ENCODE measurements at places on chromosomes 16 and 17.

DNA sequence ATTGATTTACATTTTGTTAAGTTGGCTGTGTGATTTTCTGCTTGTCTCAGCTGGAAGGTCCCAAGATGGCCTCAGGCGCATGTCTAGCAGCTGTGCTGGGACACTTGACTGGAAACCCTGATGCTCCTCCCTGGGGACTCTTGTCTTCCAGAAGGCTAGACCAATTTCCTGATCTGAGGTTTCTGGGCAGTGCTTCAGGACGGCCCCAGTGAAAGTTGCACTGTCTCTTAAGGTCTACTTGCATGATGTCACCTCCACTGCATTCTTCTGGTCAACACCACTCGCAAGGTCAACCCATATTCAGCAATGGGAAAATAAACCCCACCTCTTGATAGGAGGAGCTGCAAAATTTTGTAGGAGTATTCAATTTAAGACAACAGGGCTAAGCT lies 116.0 kb downstream of the SALL1 start:
- no peak for DNase-seq

DNA sequence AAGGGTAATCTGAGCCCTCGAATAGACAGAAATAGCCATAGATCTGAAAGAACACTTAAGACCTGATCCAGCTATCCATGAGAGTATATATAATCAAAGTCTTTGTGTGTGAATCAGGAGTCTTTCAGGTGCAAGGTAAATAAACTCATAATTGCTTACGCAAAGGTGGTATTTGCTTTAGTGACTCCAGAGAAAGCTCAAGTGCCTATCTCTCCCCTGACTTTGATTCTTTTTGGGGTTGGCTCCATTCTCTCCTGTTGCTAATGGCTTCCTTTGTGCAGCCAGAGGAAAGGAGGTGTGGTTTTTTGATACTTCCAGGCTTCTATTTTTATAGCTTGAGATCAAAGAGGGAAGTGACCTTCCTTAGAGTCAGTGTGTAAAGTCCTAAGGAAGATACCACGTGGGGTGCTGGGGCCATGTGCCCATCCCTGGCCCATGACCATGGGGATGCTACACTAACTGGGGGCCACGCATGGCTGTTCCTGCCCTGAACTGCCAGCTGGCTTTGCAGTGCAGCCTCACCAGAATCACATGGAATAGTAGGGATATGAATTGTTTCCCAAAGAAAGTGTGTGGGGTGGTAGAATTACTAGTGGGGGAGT lies 45.8 kb downstream of the TENT4B start:
- DNase-seq: no peak

DNA sequence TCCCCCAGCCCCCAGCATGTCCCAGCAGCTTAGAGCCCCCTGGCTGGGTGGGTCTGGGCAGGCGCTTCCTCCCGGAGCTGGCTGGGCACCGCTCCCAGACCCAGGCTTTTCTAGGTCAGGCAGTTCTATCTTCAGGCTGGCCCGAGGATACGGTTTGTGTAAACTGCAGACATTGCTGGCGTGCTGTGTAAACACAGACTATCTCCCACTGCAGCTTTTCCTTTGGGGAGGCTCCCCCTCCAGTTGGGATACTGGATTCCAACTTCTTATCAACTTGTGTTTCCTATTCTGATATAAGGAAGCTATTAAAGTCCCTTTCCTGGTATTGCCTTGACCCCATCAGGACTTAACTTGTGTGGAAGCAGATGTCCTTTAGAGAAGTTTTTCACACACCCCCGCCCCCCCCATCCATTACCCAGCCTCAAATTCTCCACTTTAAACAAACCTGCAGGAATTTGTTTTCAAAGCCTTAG lies 18.3 kb upstream of the GNA13 start:
- no peak for DNase-seq

GRCh38 chr17:75821552-75821951 lies 22.7 kb downstream of the UNC13D start:
- no peak for DNase-seq

GRCh38 chr17:30323262-30323894 lies 10.5 kb downstream of the TMIGD1 start:
- DNase-seq: no peak

DNA sequence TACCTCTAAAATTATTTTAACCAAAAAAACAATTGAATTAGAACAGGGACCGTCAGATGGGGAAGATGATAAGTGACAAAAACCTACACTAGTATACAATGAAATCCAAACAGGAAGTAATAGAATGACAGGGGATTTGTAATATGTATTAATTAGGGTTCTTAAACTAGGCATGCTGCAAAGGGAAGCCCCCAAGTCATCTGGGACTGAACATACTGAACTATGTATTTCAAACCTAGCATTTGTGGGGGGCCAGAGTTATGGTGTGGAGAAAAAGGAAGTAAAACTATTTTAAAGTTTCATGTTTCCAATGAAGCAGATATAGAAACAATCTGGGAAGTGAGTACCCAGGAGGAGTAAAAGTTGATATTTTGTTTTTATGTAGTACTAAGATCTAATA lies 133.2 kb upstream of the HS3ST3A1 start:
- DNase-seq: no peak

- no peak for DNase-seq
Observed at GRCh38 chr16:53745086-53745485, 41.1 kb downstream of the FTO start.

GRCh38 chr17:46854515-46854914 lies 3.1 kb downstream of the WNT9B start:
- DNase-seq: no peak

DNA sequence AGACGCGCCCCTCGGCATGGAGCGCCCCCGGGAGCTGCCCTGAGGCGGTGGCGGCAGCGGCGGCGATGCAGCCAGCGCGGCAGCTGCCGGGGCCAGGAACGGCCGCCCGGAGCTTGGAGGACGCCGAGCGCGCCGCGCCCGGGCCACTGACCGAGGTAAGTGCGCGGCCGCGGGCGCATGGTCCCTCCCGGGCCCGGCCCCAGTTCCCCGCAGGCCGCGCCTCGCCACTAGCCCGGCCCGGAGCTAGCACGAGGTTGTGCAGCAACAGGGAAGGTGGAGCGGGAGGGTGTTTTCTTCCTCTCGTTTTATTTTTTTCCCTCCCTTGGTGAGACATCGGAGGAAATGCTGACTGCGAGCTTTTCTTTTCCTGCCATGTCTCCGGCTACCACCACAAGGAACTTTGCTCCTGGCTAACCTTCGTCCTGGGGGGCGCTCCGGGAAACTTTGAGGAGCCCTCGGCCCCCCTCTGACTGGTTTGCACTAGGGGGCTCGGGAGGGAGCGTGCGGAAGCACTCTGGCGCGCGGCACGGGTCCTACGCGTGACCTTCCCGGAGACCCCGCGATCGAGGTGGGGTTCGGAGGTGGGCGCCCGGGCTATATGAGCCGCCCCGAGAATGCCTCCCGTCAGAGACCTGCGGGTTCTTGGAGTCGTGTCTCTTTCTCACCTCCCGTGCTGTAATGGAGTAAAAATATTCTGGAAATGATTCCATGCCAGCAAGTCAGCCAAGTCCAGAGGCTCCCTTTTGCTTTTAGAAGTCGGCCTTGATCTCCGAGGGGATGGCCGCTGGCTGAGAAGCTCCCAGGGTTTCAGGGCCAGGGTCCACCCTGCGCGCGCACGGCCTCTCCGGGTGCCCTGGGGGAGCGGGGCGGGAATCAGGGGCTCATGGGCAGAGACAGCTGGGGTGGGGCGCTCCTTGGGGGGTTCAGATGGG lies 868 bp downstream of the KCNJ12 start:
- no peak for DNase-seq

DNA sequence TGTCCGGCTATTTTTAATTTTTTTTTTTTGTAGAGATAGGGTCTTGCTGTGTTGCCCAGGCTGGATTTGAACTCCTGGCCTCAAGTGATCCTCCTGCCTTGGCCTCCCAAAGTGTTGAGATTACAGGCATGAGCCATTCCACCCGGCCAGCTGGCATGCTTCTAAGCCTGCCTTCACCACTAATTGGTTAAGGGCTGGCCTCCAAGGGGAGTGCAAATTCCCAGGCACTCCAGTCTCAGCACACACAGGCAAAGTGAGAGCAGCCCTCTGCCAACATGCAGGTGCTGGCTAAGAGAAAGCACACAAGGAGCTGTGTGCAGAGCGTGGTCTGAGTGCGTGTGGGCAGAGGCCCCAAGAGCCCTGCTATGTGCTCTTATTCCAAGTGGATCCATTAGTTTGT lies 149.8 kb upstream of the HS3ST2 start:
- no peak for DNase-seq

- no peak for DNase-seq
Observed at GRCh38 chr17:17528696-17529652, 32.8 kb upstream of the RASD1 start.

- no peak for DNase-seq
Observed at GRCh38 chr17:80109713-80110446, 8.5 kb downstream of the GAA start.

DNA sequence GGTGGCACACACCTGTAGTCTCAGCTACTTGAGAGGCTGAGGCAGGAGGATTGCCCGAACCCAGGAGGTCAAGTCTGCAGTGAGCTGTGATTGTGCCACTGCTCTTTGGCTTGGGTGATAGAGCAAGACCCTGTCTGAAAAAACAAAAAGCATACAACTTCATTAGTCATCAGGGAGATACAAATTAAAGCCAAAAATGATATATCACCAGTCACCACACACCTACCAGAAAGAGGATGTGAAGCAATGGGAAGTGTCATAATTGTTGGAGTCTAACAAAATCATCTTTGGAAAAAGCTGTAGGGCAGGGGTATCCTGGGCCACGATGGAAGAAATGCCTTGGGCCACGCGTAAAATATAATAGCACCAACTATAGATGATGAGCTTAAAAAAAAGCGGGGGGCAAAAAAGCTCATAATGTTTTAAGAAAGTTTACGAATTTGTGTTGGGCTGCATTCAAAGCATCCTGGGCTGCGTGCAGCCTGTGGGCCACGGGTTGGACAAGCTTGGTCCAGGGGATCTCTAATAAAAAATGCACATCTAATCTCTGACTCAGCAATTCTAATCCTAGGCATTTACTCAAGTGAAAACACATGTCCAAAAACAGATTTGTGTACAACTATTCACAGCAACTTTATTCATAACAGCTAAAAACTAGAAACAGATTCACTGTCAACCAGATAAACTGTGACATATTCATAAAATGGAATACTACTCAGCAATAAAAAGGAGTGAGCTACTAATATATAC lies 65.9 kb downstream of the HIC1 start:
- DNase-seq: no peak

DNA sequence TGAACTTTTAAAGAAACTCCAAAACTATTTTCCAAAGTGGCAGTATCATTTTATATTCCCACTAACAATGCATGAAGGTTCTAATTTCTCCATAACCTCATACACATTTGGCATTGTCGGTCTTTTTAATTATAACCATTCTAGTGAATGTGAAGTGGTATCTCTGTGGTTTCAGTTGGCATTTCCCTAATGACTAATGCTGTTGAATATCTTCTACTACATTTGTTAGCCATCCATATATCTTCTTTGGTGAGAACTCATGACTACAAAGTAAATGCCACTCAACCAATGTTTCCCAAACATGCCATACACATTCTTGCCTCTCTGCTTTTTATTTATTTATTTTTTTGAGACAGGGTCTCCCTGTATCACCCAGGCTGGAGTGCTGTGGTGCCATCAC lies 31.7 kb upstream of the TAOK1 start:
- no peak for DNase-seq

DNA sequence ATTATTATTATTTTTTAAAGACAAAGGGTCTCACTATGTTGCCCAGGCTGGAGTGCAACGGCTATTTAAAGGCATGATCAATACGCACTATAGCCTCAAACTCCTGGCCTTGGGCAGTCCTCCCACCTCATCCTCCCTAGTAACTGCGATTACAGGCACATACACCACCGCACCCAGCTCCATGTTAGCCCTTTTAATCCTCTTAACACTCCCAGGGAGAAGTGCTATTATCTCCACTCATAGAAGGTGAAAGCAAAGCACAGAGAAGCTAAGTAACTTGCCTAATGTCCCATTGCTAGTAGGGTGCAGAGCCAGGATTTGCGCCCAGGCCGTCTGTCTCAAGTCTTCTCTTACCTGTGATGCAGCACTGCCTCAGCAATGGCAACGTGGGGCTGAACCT lies 5.0 kb downstream of the HAS3 start:
- DNase-seq: no peak

DNA sequence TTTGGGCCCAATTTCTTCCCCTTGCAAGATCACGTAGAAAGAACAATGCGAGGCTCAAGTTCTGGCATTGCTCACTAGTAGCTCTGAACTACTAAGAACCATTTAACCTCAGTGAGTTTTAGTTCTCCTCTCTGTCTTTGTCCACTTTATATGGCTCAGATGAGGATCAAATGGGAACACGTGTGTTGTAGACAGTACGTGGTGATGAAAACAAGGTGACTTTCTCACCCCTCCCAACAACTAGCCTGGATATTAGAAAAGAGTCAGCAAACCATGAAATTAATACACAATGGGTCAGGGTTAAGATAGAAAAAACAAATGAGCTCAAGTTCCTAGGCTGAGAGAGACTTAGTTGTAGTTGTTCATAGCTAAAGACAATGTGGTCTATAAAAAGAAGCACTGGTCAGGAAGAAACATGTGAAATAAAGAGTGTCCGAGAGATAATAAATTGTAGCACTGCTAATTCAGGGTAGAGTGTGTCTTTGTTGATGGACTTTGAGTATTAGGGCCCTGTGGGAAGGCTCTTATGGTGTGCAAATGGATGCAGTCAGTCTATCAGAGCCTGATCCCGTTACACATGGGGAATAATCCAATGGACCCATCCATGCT lies 417.0 kb downstream of the HAPSTR1 start:
- DNase-seq: no peak

DNA sequence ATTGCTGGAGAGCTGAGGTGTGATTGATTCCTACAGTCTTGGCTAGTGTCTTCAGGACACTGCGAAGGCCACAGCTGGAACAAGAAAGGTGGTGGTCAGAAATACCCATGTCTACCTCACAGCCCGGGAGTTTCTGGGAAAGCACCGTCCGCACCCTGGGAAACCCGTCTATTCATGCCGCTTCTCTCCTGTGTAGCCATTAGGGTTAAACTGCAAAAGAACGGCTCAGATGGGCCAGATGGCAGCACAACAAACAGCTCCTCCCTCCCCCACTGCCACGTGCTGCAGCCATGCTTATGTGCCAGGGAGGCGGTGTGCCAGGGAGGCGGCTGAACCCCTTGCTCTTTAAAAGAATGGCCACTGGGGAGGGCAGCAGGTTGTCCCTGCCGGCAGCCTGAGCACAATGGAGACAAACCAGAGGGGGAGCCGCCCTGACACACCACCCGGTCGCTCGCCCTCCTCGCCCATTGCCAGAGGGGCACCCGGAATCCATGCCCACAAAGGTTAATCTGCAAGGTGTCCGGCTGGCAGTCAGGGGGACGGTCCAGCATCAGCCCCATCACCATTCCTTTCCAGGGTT lies 65.2 kb downstream of the CYTH1 start:
- DNase-seq: no peak

- DNase-seq: no peak
Observed at GRCh38 chr16:50600582-50601283, 52.5 kb downstream of the NKD1 start.
